ENCODE measurements at places on chromosomes 1 and 21.

- DNase-seq: no peak
Measured at GRCh38 chr1:203369666-203370065, 18.7 kb upstream of the FMOD start.

- DNase-seq: no peak
Measured at GRCh38 chr1:224459966-224460365, 25.4 kb upstream of the WDR26 start.

DNA sequence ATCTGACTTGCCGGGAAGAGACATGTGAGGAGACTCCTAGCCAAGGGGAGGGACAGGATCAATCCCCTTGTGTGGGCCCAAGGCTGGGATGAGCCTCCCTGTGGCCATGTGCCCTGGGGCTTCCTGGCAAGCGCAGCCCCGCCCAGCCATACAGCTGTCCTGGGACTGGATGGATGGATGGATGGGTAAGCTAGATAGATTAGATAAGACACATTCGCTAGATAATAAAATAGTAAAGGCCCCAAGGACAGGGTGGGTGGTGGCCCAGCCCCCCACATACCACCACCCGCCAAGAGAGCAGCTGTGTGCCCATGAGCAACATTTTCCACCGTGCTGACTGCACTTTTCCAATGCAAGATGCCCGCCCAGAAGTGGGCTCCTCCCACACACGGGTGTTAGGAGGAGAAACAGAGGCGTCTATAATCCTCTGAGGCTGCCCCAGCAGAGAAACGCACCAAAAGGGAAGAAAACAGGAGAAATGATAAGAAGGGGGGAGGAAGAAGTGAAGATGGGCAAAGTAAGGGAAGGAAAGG is 25.1 kb downstream of the ZBTB17 start:
- no peak for DNase-seq

DNA sequence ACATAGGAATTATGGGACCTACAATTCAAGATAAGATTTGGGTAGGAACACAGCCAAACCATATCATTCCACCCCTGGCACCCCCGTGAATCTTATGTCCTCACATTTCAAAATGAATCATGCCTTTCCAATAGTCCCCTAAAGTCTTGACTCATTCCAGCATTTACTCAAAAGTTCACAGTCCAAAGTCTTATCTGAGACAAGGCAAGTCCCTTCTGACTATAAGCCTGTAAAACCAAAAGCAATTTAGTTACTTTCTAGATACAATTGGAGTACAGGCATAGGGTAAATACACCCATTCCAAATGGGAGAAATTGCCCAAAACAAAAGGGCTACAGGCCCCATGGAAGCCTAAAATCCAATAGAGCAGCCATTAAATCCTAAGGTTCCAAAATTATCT is 138.9 kb downstream of the PLPPR5 start:
- no peak for DNase-seq

DNA sequence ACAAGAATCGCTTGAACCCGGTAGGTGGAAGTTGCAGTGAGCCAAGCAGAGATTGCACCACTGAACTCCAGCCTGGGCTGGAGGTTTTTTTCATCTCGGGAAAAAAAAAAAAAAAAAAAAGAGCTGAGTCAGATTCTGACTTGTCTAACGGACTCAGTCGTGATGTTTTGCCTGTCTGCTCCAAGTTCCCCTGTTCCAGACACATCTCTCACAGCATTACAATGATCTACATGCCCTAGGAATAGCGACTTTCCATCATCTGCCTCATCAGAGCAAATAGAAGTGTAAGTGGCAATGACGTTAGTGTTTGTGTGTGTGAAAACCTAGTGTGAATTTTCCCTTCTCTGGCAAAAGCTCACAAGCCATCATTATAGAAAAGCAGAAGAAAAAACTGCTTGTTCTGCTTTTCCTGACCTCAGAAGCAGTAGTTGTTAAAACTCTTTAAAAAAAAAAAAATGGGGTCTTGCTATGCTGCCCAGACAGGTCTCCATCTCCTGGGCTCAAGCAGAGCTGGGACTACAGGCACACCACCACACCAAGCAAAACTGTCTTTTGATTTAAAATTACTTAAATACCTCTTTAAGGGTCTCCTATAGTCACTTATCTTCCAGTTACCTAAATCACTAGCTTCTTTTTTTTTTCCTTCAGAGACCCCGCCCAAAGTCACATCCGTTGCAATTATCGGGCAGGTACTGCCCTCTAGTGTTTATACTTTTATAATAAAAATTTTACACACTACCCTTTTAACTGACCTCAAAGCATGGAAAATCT is 37.3 kb downstream of the PLEKHO1 start:
- peak; percentile 46 for DNase-seq

DNA sequence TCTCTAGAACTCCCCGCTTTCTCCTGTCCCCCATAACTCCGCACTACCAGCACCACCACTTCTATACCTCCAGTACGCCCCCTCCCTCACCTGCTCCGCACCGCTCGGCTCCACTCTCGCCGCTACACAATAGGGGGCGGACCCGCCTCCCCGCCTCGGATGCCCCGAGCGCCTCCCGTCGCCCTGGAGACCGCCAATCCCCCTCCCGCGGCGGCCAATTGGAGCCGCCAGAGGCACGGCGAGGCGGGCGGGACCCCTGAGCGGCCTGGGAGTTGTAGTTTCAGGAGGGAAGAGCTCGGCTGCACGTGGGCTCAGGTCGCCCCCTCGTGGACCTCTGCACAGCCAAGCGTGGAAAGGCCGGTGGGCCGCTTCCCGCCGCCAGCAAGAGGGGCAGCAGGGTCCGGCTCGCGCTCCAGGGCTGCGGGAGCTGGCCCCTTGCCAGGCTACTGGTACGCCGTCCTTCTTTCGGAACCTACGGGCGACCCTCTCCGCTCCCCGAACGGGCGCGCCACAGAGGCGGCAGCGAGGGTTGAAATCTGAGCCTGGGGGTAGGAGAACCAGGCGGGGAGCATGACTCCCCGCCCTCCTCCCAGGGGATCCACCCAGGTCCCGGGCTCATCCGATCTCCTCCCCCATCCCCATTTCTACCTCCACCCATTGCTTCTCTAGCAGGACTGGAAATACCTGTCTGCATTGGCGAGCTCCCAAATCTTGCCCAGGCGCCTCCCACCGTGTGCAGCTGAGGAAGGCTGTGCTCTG is at the start of gene IGSF9:
Gene IGSF9 (minus strand): TSS at position 131 of the 759 bp plus-strand sequence. CDS start 2,159 bp downstream, outside the sequence.
- peak; percentile 94 for DNase-seq

DNA sequence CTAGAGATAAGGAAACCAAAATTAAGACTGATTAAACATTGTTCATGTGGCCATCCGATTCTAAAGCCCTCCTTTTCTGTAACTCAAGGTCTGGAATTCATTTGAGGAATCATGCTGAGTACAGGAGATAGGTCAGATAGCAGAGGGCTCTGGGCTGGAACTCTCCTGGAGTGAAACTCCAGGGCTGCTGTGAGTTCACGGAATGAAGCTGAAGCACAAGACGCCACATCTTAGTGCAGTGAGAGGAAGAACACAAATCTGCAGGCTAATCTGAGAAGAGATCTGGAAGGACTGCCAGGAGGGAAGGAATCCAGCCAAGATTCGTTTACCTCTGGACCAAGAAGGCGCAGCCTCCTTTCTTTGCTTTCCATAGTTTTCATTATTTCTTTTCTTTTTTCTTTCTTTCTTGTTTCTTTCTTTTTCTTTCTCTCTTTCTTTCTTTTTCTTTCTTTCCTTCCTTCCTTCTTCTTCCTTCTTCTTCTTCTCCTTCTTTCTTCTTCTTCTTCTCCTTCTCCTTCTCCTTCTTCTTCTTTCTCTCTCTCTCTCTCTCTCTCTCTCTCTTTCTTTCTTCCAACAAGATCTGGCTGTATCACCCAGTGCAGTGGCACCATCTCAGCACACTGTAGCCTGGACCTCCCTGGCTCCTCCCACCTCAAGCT is 74.8 kb upstream of the ATP1B1 start:
- DNase-seq: no peak

GRCh38 chr1:110485725-110486124 is 33.2 kb downstream of the KCNA10 start:
- DNase-seq: no peak

DNA sequence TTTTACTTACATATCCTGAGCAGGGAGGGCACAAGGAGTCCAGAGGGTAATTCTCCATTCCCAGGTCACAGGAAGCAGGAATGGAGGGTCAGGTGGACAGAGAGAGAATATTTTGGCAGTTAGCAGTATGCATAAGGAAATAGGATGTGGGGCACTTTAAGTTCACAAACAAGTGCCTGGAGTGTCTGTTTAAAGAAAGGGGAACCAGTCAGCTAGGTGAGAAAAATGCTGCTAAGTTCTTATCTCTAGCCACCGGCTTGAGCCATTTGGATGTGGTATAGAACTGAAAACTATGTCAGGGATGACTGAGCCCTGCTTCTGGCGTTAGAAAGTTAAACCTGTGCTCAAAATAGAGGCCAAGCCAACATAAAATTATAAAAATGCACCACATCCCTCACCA is 739.7 kb upstream of the NCAM2 start:
- DNase-seq: no peak

DNA sequence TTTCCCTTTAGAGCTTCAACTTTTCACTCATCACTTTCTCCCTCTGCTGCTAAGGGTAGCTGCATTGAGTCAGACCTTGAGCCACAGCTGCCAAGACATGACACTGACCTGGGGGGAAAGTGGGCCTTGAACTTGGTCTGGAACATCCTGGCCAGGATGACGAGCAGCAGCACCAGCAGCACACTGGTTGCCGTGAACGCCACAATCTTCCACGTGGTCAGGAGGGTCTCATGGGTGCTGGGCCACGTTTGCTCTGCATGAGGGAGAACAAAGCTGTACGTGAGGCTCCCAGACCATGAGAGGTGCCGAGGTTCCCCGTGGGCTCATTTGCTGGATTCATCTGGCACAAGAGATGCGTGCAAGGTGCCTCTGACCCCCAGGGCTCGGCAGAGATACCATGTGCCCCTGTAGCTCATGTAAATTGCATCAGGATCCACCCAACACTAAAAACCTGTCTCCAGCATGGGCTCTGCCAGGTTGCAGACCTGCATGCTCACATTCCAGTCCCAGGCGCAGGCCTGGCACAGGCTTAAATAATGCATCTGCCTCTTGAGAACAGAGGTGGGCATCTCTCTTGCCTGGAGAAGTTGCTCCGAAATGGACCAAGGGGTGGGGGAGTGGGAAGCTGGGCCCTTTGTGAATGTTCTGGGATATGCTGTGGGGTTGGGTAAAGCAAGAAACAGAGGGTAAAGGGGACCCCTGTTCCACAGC is 84.6 kb upstream of the TLR5 start:
- no peak for DNase-seq

DNA sequence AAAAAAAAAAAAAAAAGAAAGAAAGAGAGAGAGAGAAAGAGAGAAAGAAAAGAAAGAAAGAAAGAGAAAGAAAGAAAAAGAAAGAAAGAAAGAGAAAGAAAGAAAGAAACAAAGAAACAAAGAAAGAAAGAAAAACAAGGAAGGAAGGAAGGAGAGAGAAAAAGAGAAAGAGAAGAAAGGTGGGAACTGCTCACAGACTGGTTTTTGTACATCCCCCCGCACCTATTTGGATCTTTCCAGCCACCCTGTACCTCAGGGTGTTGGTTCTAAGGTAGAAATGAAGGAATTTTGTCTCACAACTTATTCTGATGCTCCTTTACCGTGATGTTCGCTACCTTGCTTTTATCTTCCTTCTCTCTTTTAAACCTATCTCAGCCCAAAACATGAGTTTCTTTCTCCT is 43.3 kb upstream of the RGS18 start:
- no peak for DNase-seq

DNA sequence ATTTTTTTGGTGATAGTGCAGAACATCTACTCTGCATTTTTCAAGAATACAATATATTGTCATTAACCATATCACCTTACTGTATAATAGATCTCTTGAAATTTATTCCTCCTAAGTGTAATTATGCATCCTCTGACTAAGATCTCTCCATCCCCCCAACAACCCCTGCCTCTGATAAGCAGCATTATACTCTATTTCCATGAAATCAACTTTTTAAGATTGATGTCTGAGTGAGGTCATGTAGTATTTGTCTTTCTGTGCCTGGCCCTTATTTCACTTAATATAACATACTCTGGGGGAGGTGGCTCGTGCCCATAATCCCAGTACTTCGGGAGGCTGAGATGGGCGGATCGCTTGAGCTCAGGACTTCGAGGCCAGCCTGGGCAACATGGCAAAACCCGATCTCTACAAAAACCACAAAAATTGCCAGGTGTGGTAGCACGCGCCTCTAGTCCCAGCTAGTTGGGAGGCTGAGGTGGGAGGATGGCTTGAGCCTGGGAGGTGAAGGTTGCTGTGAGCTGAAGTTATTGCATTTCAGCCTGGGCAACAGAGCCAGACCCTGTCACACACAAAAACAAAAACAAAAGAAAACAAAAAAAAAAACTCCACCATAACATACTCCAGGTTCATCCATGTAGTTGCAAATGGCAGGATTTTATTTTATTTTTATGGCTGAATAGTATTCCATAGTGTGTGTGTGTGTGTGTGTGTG is 5.7 kb downstream of the ACOT11 start:
- no peak for DNase-seq

- no peak for DNase-seq
Measured at GRCh38 chr1:192978195-192978710, 80.9 kb downstream of the UCHL5 start.

- no peak for DNase-seq
Measured at GRCh38 chr1:217552339-217552951, 78.4 kb downstream of the GPATCH2 start.

GRCh38 chr1:223849352-223850254 is 3.9 kb upstream of the TP53BP2 start:
- DNase-seq: no peak

DNA sequence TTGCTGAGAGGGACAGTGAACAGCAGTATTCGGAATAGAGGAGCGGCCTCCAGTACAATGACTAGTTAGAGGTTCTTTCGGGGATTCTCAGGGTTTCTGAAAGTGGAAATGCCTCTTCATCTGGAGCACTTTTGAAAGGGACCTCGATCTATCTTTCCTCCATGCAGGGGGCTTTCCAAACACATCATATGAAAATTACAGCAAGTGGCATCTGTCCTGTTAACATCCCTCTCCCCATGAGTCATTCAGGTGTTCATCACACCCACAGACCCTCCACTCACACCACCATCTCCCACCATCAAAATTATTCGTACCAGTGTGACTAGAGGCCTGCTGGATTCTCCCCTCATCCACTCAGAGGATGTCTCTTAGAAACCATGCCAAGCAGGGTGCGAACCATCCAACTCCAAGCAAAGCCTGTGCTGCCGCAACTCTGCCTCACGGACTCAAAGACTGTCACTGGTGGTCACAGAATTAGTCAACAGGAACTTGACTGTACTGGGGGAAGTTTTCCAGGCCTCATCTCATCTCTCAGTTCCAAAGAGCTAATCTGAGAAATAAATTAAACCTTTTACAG is 211.1 kb downstream of the MRPL39 start:
- no peak for DNase-seq

DNA sequence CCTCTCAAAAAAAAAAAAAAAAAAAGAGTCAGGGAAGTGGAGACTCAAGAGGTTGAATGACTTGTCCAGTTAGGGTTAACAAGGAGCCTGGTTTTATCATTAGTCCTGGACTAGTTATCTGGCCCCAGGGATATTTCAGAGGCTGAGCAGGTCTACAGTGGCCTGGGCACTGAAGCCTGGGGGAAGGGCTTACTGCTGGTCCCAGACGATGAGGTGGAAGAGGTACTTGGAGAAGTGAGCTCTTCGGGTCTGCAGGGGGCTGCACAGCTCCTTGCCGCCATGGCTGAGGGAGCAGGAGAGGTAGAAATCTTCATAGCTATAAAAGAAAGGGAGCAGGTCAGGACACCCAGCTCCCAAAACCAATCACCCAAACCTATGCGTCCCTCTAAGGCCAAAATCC is 40.1 kb downstream of the PIK3C2B start:
- DNase-seq: no peak
